ENCODE measurements at places on chromosomes 3 and 15. TPM values are rescaled to one million over a fixed set of nuclear protein-coding genes. Genes with fewer than 3 reads are reported as not detected.

MITF gene
- 0.06 TPM for polyA plus RNA-seq

APBA2 gene
- 0.06 TPM for polyA plus RNA-seq

NUP210 gene
- polyA plus RNA-seq: 83.8 TPM

TMC3 gene
- not detected for polyA plus RNA-seq

All from GM12878 (cell line).